AG09319 (cell line): ENCODE measurements at places on chromosomes 3 and 15.

GRCh38 chr3:115498898-115499297, 124.4 kb upstream of the GAP43 start:
- DNase-seq: no peak

DNA sequence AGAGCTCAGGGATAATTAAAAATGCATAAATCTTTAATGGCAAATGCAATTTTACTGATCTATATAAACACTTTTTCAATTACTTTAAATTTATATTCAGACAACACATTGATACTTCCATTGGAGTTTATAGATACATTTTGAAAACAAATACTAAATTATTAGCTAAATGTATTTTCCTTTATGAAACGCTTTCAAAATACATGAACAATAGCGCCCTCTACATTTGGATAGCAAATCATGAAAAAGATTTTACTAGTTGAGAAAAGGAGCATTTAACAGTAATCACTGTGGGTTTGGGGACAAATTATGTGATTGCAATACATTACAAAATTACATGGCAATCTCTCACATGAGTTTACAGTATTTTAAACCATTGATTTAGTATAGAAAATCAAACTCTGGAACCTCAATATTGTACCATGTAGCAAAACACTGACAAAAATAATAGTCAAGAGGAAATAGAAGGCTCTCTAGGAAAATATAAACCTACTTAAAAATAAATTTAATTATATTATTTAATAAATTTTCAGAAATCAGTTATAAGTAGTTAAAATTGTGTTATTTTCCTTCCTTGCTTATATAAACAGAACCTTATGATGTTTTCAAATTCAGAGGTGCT, 207.9 kb downstream of the ZIC1 start:
- DNase-seq: no peak

DNA sequence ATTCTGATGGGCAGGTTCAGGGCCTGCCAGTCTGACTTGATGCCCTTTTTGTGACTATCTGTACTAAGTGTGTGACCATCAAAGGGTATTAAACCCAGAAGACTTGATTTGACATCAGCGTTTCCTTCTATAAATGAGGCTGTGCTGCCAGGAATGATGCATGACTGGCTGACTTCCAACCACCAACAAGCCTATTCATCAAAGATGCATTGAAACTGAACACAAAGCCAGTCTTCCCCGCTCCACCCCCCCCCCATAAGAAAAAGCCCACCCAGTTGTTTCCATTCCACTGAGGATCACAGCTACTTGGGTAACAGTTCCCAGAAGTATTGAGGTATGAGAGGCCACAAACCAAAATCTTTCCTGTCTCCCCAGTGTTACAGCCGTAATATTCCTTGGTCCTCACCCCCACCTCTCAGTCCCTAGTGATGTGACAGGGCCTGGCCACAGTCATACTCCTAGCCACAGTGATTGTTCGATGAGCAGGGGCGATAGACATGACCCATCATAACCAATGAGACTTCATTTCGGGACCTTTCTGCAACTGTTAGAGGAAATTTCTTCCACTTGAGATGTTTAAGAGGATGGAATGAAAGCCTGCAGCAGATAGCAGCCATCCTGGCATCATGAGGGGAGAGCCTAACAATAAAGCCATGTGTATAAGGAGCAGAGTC, 22.6 kb downstream of the SH3BP5 start:
- DNase-seq: no peak

- no peak for DNase-seq
These were observed 347.0 kb upstream of the ZNF385D start for GRCh38 chr3:22098021-22098420.

DNA sequence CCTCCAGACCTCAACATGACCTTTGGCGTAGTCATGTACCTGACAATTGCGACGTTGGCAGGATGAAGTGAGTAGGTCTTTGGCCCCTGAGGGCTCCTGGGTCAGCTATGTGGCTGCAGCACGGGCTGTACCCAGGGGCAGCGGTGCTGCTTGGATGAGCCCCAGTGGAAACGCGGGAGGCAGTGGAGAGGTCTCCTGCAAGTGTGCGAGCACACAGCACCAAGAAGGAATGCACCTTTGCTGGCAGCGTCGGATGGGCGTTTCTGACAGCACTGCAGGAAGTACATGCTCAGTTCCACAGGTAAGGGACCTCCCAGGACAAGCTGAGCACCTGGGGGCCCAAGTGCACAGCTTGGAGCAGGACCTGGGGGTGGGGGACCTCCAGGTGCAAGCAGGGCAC, 67.4 kb upstream of the UNC13C start:
- DNase-seq: no peak

GRCh38 chr15:52263563-52264282, 31.9 kb downstream of the MYO5C start:
- DNase-seq: no peak

GRCh38 chr3:73475175-73475574, 149.6 kb downstream of the PDZRN3 start:
- DNase-seq: no peak
